Immature natural killer cell (primary cell): ENCODE measurements at places on chromosomes 2 and 18.
A peak's percentile ranks its signal among the peaks of the same experiment; 100 is the strongest.

- H3K36me3 ChIP-seq = peaks cover 42% of the 10 kb centered on the region
- no peak overlapping the region for H3K4me3 ChIP-seq
- H3K27me3 ChIP-seq = peaks cover 2% of the 10 kb centered on the region
- no peak overlapping the region for H3K27ac ChIP-seq
- peaks cover 78% of the 10 kb centered on the region for H3K4me1 ChIP-seq
These were observed 90.3 kb downstream of the PTPN4 start for GRCh38 chr2:119849838-119850565.

GRCh38 chr2:68466361-68466777 is 725 bp downstream of the FBXO48 start:
- peak overlapping the region; percentile 97 for H3K4me3 ChIP-seq
- H3K27me3 ChIP-seq = peaks cover 9% of the 10 kb centered on the region
- H3K4me1 ChIP-seq = peaks cover 31% of the 10 kb centered on the region
- peak; percentile 49 for DNase-seq
- no peaks in the 10 kb centered on the region for H3K36me3 ChIP-seq

DNA sequence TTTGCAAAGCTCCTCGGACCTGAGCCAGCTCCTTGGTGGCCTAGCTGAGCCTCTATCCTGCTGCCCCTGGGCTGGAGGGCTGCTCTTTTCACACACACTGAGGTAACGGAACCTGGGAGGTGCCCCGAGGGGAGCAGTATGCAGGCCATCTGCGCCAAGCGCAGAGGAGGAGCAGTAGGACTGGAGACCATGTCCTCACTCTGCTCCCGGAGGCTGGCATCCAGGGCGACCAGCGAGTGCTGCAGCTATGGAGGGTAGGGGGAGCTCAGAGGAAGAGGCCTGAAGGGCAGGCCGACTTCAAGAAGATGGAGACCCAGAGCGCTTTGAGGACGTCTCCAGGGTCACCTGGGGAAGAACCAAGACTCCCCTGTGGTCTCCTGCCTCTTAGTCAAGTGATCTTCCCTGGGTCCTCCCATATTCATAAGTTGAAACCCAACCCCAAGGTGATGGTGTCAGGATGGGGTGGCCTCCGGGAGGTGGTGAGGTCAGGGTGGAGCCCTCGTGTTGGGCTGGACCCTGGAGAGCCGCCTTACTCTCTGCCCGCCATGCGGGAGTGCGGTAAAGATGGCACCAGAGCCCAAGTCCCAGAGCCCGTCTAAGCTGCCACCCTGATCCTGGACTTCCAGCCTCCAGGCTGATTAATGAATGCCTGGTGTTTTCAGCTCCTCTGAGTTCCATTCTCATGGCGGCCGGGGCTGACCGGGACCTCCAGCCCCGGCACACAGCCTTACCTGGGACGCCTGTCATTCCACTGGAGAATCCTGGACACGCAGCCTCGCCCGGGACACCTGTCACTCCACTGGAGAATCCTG is 160.7 kb downstream of the NDUFA10 start:
- H3K27ac ChIP-seq = no peak overlapping the region
- H3K27me3 ChIP-seq = no peaks in the 10 kb centered on the region
- H3K4me3 ChIP-seq = no peak overlapping the region
- no peaks in the 10 kb centered on the region for H3K4me1 ChIP-seq
- no peak for DNase-seq

- peak overlapping the region; percentile 58 for H3K27ac ChIP-seq
- peaks cover 3% of the 10 kb centered on the region for H3K36me3 ChIP-seq
- H3K4me1 ChIP-seq = peaks cover 86% of the 10 kb centered on the region
These were observed 5.0 kb downstream of the ACTR2 start for GRCh38 chr2:65232636-65233035.

GRCh38 chr2:168480825-168481585 is 24.9 kb downstream of the CERS6 start:
- no peak overlapping the region for H3K4me3 ChIP-seq
- no peak for DNase-seq
- H3K27ac ChIP-seq = no peak overlapping the region
- peaks cover 2% of the 10 kb centered on the region for H3K4me1 ChIP-seq

DNA sequence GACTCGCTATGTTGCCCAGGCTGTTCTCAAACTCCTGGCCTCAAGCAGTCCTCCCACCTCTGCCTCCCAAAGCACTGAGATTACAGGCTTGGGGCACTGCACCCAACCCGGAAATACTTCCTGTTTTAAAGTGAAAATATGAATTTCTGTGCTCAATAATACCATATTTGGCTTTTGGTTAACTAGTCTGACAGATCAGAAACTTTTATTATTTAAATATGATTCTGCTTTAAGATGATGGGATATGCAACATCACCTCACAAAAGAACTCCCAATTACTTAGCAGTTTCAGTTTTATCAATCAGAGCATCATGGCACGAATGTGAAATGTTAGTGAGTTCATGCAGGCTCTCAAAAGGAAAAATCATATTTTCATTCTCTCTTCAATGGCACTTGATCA is 120.6 kb downstream of the PTRHD1 start:
- H3K36me3 ChIP-seq = peaks cover 20% of the 10 kb centered on the region
- H3K27ac ChIP-seq = peak overlapping the region; percentile 81
- peaks cover 22% of the 10 kb centered on the region for H3K4me1 ChIP-seq
- H3K4me3 ChIP-seq = no peak overlapping the region
- H3K27me3 ChIP-seq = no peaks in the 10 kb centered on the region

GRCh38 chr2:217063238-217063755 is 203.4 kb upstream of the TNP1 start:
- H3K4me1 ChIP-seq = no peaks in the 10 kb centered on the region
- H3K4me3 ChIP-seq = no peak overlapping the region
- no peaks in the 10 kb centered on the region for H3K36me3 ChIP-seq
- no peak for DNase-seq
- H3K27ac ChIP-seq = no peak overlapping the region

- peaks cover 63% of the 10 kb centered on the region for H3K27me3 ChIP-seq
- H3K4me1 ChIP-seq = peaks cover 44% of the 10 kb centered on the region
- no peak for DNase-seq
- H3K36me3 ChIP-seq = peaks cover 6% of the 10 kb centered on the region
- peak overlapping the region; percentile 93 for H3K4me3 ChIP-seq
These were observed 744 bp downstream of the POU3F3 start for GRCh38 chr2:104854498-104855220.

DNA sequence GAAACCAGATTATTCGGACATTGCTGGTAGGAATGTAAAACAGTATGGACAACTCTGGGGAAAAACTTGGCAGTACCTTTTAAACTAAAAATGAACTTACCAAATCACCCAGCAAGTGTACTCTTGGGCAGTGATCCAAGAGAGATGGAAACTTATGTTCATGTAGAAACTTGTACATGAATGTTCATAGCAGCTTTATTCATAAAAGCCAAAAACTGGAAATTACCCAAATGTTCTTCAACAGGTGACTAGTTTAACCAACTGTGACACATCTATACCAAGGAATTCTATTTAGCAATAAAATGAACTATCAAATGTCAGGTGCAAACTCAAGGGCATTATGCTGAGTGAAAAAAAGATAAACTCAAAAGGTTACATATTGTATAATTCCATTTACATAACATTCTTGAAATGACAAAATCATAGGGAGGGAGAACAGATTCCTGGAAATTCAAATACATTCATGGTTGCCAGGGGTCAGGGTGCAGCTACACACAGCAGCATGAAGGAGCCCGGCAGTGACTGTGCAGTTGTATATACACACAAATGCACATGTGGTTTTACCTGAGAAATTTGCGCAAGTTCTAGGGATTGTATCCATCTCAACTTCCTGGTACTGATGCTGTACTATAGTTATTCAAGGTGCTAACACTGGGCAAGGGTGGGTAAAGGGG is 3.5 kb upstream of the RNU4ATAC start:
- H3K4me1 ChIP-seq = peaks cover 38% of the 10 kb centered on the region
- peaks cover 19% of the 10 kb centered on the region for H3K36me3 ChIP-seq
- no peak overlapping the region for H3K4me3 ChIP-seq
- DNase-seq = no peak

DNA sequence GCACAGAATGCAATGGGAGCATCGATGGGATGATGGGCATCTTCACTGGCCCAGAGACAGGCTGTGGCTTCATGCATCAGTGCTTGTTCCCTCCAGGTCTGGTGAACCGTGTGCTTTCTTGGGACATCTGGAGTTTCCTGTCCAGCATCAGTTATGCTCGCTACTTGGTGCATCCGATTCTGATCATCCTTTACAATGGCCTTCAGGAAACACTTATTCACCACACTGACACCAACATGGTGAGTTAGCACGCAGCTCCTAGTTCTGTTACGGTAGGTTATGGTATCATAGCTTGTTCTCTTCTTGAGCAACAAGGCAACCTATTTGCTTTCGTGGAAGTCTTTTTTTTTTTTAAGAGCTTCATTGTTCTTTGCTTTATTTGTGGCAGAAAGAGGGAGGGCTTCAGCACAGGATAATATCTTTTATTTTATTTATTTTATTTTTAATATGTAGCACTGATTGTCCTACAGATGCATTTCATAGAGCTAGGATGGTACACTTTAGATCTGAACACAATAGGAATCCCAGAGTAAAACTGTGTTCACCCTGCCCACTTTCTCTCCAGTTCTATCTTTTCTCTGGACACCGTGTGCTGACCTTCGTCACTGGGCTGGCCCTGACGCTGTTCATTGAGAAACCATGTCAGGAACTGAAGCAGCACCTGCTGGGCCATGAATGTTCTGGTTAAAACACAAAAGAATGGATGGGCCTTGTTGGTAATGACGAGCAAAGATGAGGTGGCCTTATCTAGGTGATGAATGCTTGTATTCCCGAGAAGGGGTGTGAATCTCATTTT is 71.2 kb upstream of the SEC11C start:
- H3K36me3 ChIP-seq = no peaks in the 10 kb centered on the region
- no peak overlapping the region for H3K4me3 ChIP-seq
- no peaks in the 10 kb centered on the region for H3K27me3 ChIP-seq
- DNase-seq = no peak

DNA sequence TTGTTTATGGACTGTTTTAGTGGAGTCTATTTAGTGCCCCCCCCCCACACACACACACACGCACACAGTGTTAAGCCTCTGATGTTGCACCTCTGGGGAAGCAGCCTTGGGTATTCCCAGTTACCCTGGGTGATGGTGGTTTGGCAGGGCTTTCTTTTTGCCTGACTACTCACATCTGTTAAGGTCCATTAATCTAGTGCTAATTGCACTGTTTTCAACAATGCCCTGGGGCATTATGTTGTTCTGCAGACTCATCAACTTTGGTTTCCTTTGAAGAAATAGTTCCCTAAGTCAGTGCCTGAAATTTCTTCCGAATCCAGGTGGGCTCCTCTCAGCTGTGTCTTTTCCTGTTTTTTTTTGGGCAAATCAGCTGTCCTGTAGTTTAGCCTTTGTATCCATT is 34.7 kb downstream of the SPOPL start:
- peaks cover 23% of the 10 kb centered on the region for H3K36me3 ChIP-seq
- H3K4me3 ChIP-seq = no peak overlapping the region
- peaks cover 43% of the 10 kb centered on the region for H3K4me1 ChIP-seq
- no peaks in the 10 kb centered on the region for H3K27me3 ChIP-seq
- DNase-seq = no peak
- no peak overlapping the region for H3K27ac ChIP-seq

DNA sequence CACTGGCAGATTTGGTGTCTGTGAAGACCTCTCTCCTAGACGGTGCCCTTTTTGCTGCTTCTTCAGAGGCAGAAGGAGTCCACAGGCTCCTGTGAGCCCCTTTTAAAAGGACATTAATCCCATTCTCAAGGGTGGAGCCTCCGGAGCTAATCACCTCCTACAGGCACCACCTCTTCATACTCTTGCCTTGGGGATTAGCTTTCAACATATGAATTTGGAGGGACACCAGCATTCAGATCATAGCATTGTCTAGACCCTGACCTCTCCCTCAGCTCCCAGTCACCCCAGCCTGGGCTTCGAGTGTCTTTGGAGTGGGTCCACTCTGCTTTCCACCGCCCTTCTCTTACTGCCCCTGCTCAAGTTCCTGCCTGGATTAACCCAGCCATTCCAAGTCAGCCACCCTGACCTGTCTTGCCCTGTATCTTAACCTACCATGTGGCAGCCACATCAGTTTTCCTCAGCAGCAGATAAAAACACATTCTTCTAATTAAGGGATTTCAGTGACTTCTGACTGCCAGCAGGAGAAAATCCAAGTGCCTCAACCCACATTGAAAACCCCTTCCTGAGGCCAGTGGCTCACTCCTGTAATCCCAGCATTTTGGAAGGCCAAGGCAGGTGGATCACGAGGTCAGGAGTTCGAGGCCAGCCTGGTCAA is 6.1 kb upstream of the NCL start:
- no peaks in the 10 kb centered on the region for H3K27me3 ChIP-seq
- peaks cover 8% of the 10 kb centered on the region for H3K4me1 ChIP-seq
- no peak overlapping the region for H3K4me3 ChIP-seq
- H3K36me3 ChIP-seq = no peaks in the 10 kb centered on the region
- no peak for DNase-seq

DNA sequence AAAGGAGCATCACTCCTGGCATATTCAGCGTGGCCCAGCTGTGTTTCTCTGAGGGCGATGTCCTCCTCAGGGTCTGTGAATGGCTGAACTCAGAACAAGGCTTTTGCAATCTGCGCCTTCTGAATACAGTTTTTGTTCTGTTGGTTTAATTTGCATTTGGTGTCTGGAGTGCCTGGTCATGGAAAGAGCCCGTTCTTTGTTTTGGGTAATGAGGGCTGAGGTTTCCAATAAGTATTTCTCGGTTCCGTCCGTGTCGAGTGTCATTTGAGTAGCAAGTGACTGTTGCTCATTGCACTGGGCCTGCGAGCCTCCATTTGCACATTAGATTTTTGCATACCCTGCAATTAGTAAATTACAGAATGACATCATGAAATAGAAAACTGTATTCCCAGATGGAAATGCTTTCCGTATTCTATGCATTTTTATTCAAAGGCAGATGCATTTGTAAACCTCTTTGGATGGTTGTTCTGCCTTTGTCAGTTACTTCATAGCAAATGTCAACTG is 57.3 kb downstream of the NEDD4L start:
- H3K36me3 ChIP-seq = no peaks in the 10 kb centered on the region
- no peaks in the 10 kb centered on the region for H3K4me1 ChIP-seq
- DNase-seq = no peak
- H3K27ac ChIP-seq = no peak overlapping the region

DNA sequence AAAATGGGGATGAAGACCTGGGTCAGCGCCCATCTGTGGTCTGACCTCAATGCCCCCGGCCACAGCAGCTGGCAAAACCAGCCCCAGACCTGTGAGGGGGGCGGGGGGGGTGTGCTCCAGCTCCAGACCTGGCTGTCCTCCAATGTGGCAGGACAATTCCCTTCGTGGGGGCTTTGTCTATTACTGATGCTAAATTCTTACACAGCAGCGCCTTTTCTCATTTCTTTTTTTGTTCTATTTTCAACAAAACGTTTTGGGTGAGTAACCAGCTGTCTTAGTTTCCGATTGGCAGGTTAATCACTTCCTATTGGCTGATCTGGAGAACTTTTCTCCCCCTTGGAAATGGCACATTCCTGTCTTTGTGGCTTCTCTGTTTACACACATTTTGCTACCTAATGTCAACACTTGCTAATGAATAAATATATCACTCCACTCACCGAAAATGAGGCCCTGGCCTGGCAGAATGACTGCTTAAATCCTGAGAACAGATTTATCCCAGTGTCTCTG is 4.4 kb downstream of the SMAD7 start:
- peak overlapping the region; percentile 97 for H3K4me3 ChIP-seq
- peaks cover 37% of the 10 kb centered on the region for H3K36me3 ChIP-seq
- H3K27me3 ChIP-seq = peaks cover 39% of the 10 kb centered on the region
- H3K27ac ChIP-seq = peak overlapping the region; percentile 99
- no peak for DNase-seq
